Activated CD4-positive, CD25-positive, alpha-beta regulatory T cell (primary cell): ENCODE measurements at places on chromosomes 13 and 19.
A peak's percentile ranks its signal among the peaks of the same experiment; 100 is the strongest.

DNA sequence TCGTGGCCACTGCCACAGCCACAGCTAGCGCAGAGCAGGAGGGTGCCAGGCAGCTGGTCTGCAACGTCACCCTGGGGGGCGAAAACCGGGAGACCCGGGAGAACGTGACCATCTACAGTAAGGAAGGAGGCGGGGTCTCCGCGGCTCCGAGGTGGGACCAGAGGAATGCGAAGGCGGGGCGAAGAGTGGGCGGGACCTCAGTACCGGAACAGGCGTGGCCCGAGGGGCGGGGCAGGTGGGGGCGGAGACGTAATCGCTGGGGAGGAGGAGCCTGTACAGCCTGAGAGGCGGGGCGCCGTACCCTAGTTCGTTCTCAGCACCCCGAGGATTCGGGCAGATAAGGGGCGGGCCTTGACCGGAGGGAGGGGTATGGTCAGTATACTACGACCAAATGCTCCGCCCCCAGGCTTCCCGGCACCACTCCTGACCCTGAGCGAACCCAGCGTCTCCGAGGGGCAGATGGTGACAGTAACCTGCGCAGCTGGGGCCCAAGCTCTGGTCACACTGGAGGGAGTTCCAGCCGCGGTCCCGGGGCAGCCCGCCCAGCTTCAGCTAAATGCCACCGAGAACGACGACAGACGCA lies 2.5 kb downstream of the ICAM5 start:
- peak; percentile 32 for DNase-seq

DNA sequence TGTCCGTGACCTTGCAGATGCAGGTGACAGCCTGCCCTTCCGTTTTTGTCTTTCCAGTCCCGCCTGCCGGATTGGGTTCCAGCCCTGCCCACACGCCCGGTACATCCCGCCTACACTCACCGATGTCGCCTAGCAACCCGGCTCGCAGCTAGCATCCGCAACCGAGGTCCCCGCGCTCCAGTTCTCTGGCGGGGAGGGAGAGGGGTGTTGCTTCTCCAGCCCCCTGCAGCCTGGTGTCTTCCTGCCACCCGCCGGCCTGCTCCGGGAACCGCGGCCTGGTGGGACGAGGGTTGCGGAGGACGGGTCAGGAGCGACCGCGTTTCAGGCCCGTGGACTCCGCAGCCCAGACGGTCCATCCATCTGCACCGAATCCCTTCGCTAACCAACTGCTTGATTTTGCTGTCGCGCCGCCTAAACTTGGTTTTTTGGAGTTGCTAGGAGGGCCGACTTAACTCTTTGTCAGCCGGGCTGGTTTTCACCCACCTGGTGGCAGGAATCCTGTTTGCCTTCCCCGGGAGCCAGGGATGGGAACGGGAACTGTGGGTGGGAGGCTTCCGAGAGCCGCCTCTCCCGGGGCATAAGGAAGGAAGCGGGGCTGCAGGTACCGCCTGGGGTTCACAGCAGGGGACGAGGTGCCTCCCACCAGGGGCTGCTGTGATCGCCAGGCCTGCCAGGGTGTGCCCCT lies 15.4 kb upstream of the MATK start:
- DNase-seq, result peak; percentile 23

DNA sequence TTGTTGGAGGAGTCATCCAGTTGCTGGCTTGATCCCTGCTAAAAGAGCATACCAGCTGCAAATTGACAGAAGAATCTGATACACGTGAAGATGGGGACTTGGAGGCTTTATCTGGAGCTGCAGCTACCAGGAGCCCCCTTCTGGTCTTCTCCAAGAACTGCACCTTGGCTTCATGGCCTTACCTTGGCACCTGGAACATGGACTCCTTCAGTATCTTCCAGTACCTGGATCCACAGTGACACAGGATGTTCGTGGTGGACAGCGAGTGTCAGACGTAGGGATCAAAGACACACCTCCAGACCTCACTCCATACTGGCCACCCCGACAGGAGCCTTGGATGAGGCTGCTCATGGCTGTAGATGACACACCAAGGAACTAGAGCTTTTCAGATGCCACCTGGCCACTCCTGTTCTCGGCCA lies 9.9 kb upstream of the ACSBG2 start:
- DNase-seq, result peak; percentile 31

DNA sequence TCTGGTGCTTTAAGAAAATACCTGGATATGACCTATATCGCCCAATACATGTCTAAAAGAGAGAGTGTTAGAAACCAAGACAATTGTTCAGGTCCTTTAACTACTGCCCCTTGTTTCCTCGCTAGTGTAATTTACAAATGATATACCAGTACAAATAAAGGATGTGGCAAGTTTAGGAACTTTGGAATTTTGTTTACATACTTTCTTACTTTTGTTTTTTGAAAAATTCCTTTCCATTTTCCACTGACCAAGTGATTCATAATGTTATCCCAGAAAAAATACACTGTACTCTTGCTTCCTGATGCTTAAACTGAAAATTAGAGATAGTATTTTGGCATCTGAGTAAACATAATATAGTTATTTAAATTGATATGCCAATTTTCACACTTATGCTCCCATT lies 96.8 kb upstream of the CSNK1A1L start:
- DNase-seq, result no peak

DNA sequence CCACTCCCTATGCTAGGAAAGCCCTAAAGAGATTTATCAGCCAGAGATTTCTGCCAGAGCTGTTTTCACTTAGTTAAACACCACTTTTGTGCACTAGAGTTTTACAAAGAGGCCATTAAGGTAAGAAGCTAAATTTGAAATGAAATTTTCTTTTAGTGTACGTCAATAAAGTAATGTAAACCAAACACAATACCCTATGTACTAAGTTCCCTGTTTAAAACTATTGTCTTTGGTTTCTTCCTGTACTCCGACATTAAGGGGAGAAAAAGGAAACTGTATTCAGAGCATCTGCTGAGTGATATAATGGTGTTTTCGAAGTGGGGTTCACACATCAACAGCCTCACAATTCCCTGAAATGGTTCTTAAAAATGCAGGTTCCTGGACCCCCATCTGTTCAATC lies 40.7 kb upstream of the STARD13 start:
- no peak for DNase-seq

DNA sequence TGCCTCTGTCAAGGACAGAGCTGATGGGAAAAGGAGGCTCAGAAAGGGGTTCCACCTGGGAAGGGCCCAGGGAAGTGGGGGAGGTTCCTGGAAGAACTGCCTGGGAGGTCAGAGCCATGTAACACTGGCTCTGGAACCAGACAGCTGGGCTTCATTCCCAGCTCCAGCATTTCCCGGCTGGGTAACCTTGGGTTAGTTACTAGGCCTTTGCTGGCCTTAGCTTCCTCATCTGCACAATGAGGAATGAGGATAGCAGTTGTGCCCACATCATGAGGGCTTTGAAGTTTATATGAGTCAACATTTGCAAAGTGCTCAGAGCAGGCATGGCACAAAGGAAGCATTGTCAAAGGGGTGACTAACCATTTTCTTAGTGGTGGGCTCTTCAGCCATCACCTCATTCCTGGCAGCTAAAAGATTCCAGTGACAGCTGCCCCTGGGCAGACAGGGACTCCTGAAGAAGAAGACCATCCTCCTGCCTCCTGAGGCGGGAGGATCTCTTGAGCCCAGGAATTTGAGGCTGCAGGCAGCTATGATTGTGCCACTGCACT lies 1.7 kb upstream of the DNAJB1 start:
- no peak for DNase-seq

DNA sequence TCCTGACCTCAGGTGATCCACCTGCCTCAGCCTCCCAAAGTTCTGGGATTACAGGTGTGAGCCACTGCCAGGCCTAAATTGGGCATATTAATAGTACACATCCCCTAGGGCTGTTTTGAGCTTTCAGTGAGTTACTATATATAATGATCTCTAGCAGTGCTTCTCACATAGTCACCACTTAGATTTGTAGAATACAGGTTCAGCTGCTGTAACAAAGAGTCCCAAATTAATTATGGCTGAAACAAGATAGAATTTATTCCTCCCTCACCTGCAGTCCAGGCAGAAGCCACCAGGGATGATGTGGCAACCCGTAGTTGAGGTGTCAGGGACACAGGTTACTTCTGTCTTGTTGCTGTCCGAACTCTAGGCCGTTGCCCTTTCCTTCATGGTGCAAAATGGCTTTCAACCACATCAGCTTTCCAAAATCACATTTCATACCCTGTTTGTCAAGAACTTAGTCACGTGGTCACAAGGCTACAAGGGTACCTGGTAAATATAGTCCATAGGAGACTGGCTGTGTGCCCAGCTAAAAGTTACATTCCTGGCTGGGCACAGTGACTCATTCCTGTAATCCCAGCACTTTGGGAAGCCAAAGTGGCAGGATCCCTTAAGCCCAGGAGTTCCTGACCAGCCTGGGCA lies 2.9 kb downstream of the PROSER3 start:
- no peak for DNase-seq

- DNase-seq, result no peak
Measured at GRCh38 chr13:80116107-80116506, 224.8 kb downstream of the SPRY2 start.

- no peak for DNase-seq
Measured at GRCh38 chr13:29743201-29743786, 107.1 kb downstream of the UBL3 start.

GRCh38 chr13:39941911-39942551 lies 286.6 kb downstream of the COG6 start:
- no peak for DNase-seq
